Non-pigmented ciliary epithelial cell (primary cell): ENCODE measurements at places on chromosomes 1 and 21.

- DNase-seq: peak; percentile 73
Observed at GRCh38 chr1:64915381-64916274, 50.7 kb downstream of the JAK1 start.

DNA sequence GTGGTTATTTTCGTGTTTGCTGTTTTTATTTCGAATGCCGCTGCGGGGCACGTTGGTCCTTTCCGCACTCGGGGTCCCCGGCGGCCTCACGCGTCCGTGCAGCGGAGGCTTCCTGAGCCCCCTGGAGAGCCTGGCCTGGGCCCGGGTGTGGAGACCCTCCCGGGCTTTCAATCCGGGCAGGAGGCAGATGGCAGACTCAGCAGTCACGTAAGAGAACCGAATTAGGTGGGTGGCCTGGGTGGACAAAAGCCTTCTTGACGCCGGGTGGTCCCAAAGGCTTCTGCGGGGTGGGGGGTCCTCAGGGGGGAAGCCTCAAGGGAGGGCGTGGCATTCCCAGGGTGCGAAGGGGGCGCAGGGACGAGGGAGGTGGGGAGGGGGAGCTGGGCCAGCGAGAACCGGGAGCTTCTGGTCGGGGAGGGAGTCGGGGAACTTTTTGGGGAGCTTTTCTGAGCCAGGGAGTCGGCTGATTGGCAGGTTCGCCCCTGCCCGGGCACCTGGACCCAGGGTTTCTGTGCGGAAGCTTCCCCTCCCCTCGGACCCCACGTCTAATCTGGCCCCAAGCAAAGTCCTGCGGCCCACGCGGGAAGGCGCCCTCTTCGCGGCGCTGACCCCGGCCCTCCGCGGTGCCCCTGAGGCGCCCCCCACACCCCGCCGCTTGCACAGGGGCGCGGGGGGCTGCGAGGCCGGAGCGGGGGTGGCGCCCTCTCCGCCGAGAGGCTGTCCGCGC lies 1.3 kb upstream of the HES4 start:
- DNase-seq: no peak

DNA sequence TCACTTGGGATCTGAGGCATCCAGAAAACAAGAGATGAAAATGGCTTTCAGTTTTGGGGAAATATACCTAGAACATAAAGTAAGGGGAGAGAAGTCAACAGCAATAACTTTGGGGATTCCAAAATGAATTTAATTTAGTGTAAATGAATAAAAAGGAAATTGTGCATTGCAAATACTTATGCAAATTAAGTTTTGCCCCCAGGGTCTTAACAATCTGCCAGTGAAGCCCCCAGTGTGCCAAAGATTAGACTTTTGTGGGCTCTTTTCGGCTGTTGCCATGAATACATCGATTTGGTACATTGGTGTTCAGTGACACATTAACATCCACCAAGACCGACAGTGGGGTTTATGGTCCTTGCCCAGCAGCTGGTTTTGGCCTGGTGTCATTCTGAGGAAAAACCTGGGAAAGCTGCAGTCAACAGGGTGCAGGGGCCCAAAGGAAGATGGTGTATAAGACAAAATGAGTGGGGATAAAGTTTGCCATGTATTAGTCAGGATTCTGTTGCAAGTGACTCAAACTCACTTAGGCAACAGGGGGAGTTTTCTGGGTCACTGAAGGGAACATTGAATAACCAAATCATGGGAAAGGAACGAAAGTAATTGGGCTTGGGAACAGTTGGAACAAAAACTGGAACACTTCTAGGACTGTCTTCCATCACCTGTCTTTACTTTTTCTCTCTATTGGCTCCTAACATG lies 30.2 kb upstream of the IGSF3 start:
- DNase-seq: no peak

- peak; percentile 6 for DNase-seq
Observed at GRCh38 chr1:14255711-14256110, 342.8 kb upstream of the KAZN start.

DNA sequence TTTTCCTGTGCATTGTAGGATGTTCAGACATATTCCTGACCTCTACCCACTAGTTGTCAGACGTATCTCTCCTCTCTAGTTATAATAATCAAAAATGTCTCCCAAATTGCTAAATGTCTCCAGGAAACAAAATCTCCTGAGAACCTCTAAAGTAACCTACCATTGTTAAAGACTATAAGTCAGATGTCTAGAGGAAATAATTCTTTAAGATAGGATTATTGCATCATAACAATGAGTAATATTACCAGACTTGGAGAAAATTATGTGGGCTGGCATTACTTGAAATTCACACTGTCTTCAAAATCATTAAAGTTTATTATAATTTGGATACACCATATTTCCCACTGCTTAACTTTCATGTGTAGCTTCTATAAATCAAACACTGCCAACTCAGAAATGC lies 643.0 kb upstream of the ADGRL2 start:
- no peak for DNase-seq

- no peak for DNase-seq
Observed at GRCh38 chr1:232149287-232150201, 480.4 kb downstream of the SIPA1L2 start.

DNA sequence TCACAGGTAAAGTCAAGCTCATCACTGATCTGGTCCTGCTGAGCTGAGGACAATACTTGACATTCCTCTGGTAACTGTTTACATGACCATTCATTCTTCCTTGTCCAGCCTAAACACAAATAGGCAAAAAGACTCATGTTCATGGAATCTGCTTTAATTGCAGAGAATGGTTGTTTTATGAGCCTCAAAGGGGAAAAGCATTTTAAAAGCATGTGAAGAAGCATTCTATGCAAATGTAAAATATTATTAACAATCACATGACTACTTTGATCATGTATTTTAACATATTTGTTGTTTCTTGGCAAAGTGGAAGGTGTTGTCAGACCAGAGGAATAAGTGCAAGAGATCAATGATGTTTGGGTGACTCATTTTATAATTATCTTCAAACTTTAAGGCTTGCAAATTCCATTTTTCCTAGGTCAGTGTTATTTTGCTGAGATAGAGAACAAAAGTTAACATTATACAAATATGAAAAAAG lies 133.7 kb downstream of the RUNX1 start:
- DNase-seq: no peak

DNA sequence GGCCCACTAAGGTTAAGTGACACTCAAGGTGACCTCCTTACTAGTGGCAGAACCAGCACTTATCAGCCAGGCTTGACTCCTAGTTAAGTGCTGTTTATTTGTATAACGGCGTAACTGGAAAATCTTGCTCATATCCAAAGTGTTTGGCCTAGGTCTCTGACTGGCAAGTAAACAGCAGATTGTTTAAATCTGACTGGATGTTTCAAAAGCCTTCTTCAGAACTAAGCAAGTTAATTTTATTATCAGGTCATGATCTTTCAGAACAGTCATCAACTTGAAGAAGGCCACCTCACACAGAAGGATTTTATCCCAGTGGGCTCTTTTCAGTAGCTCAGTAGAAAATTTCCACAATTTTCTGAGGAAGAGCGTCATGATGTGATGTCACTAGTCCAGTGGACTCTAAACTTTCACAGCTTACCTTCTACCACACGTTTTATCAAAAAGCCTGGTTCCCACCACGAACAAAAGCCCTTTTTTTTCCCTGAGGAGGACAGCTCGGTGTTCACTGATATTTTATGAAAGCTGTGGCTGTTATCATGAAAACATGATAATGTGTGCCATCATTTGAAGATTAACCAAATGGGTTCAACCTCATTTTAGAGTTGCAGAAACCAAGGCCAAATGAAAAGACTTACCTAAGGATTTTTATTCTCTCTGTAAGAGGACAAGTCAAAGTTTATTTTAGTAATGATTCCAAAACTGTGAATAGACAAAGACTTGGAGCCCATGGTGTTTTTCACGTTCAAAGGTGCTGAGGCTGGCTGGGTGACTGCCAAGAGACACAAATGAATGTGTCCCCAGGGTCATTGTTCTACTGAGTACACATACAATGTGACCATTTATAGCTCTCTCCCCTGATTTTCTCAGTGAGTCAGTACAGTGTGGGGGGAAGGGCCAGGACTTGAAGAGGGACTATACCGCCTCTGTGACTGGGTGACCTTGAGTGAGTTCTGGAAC lies 9.1 kb downstream of the SGIP1 start:
- DNase-seq: no peak

GRCh38 chr1:207841293-207841692 lies 69.6 kb downstream of the CD34 start:
- no peak for DNase-seq

GRCh38 chr1:155651861-155652661 lies 36.5 kb downstream of the YY1AP1 start:
- no peak for DNase-seq

DNA sequence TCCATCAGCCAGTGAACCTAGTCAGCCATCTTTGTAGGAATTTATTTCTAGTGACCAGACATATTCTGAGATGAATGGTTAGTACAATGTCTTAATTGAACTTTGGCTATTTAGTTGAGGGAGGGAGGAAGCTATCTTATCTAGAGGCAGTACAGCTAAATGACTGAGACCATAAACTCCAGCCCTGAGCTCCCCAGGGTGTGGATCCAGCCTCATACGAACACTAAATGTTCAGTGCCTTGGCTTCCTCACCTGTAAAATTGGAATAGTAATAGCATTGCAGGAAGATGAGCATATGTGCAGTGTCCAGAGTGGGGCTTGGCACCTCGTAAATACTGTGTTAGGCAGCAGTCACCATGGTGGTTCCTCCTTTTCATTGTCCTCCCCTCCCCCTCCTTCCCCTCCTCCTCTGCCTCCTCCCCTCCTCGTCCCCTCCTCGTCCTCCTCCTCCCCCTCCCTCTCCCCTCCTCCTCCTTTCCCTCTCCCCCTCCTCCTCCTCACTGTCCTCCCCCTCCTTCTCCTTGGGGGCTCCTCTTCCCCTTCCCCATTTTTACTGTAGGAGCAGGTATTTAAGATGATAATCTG lies 108.2 kb downstream of the GALNT2 start:
- no peak for DNase-seq

GRCh38 chr1:182624577-182624976 lies 20.4 kb upstream of the RGS16 start:
- DNase-seq: no peak

GRCh38 chr1:62111084-62111483 lies 83.6 kb upstream of the L1TD1 start:
- no peak for DNase-seq

GRCh38 chr1:69765951-69766350 lies 198.2 kb downstream of the LRRC7 start:
- DNase-seq: no peak

DNA sequence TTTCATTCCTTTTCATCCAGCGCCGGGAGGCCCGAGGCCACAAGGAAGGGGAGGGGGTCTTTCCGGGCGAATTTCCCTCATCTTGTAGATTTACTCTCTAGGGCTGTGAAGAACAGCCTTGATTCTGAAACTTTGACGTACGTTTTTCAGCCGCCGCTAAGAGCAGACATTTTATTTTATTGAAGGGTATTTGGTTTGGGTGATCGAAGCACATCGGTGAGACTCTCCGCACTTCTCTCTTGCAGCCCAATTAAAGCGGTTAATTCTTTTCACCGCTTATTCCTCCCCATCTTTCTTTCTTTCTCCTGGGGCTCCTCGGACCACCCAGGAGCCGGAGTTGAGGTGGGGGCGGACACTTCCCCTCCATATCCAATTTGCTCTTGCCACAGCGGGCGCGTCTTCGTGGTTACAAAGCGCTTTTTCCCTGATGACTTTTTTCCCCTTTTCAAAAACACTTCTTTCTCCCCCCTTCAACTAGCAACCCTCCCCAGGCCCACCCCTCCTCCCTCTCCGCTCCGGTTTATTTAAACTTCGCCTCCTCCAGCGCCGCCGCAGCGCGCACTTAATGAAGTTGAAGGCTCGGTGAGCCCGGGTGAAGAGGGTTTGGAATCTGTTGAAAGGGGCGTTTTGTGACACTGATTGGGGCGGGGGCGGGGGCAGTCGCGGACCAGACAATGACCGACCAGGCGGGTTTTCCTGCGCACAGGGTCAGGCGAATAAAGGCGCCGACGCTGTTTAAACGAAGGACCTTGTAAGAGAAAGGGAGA lies 5.9 kb downstream of the FOXD2 start:
- DNase-seq: no peak

DNA sequence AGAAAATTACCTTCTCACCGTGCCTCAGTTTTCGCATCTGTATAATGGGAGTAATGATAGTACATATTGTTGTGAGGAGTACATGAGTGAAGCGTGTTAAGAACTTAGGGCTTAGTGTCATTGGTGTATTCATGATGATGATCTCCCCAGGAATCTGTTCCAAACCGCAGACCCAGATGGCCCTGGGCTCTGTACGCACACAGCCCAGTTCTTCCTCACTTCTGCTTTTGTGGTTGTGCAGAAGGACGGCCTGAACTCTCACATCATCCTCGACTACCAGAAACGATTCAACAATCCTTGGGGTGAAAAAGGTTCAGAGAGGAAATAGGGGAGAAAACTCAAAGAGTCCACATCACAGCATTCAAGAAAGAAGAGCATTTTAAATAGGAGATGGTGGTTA lies 323.0 kb downstream of the CAMTA1 start:
- no peak for DNase-seq

DNA sequence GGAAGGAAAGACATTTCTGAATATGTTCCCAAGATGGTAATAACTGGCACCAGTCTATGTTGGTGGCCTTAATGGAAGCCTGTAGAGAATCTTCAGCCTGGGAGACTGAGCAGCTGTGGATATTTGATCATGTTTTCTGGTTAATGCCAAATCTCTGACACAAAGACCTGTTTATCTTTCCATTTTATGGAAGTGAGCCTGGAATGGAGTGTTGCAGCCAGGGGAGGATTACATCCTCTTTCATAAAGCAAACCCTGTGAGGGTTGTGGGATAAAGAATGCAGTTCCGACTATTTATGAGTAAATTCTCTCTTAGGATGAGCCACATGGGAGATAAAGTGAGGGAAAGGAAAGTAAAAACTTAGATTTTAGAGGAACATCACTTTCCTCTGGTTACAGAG lies 144.1 kb downstream of the PCP4 start:
- no peak for DNase-seq

- DNase-seq: no peak
Observed at GRCh38 chr1:55250399-55251075, 35.4 kb upstream of the USP24 start.

DNA sequence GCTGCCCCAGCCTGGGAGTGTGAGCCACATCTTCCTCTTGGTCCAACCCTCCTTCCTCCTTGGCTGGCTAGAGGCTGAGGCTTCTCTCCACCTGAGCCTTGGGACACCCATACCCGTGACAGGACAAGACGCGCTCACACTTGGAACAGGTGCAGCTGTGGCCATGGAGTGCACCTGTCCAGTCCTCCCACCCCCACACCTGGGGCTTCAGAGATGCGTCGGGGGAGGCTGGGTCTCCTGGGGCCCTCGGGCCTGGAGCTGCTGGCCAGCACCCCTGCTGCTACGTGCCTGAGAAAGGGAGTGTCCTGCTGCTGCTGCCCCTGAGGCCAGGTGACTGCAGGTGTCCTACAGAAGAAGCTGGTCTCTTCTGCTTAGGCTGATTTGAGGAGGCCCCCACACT lies 37.0 kb upstream of the TMEM52 start:
- no peak for DNase-seq

GRCh38 chr1:81670286-81670685 lies 130.4 kb upstream of the ADGRL2 start:
- peak; percentile 87 for DNase-seq
